T-helper 17 cell (primary cell): ENCODE measurements at places on chromosomes 3 and 15.

DNA sequence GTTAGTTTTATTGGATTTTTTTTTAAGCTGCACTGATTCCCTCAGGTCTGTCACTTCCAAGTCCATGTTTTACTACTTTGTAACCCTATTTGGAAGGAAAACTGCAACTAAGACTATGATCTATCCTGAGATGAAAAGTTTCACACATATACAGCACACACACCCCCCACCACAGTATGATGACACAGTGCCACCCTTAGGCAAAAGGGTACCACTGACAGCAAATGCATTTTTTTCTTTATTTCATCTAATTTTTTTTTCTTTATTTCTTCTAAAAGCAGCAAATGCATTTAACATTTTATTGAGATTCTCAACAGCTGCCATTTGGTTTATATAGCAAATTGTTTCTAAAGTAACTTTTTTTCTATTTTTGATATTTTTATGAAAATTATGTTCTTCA, 21.2 kb downstream of the NGRN start:
- no peak for DNase-seq

GRCh38 chr3:50195501-50196252, 4.3 kb downstream of the GNAT1 start:
- no peak for DNase-seq

GRCh38 chr3:140586311-140586710, 91.6 kb upstream of the TRIM42 start:
- no peak for DNase-seq

DNA sequence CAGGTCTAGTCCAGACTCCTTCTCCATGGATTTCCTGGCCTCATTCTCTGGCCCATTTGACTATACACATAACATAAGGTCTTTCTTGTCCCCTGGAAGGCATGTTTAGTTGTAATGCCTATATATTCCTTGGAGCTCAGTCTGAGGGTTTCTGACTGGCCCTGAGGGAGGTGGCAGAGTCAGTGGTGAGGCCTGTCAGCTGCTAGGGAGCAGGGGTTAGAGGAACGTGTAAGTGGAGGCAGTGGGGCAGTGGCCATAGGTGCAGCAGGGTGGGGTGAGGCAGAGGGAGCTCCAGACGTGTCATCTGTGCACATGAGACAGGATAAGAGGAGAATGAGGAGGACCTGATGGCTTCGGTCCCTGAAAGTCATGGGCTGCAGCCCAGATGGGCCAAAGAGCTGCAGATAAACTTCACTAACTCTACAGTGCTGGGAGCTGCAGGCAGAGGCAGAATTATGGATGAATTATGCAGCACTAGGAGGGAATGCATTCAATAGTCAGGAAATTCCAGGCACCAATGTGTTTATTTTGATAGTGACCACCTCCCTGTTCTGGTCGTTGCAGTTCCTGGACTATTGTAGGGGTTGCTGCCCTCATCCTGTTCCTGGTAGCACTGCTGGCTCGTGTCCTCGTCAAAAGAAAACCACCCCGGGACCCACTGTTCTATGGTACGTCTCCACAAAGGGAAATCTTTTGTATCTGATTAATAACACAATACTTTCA, 4.9 kb downstream of the TM6SF1 start:
- no peak for DNase-seq

DNA sequence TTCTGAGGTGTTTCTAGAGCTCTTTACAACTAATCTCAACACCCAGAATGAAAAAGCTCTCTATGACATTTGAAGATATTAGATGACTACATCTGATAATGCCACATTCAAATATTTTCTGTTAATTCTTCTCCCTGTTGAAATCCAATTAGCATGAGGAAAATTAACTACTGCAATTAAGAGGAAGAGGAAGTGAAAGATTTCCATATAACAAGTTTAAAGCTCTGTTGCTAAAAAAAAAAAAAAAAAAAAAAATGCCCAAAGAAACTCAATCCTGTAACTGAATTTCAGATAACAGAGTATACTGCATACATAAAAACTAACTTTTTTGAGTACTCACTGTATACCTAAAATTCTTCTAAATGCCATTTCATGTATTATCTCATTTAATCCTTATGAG, 109.8 kb downstream of the TNIK start:
- DNase-seq: no peak

DNA sequence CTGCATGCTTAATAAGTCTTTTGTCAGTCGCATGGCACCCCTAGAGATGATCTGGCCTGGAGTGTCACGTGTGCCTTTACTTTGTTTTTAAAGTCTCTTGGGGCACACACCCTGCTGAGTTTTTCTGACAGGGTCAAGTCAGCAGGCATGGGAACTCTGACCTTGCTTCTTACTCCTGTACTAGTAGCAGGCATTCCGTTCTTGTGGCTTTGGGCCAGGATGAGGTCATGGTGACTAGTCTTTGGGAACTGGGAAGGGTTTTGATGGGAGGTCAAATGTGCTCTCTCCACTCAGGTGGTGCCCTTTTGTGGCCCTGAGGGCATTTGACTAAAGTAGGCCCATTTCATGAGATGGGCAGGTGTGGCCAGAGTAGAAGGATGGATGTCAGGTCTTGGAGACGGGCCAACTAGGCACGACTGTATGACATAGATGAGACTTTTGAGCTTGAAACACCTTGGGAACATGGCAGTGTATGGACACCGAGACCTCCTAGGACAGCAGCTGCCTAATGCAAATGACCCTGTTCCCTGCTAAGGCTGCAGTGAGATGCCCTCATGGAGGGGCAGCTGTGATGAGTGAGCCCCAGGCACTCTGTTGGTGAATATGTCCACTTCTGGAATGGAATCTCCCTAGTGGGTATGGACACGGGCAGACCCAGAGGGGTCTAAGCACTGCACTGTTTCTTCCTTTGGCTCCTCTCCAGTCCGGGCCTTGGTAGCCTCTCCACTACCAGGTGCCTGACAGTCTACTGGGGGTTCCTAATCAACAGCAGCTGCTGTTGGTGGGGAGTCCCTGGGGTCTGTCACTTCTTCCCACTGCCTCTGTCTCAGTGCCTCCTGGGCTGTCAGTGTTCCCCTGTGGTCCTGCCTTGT, 16.4 kb downstream of the SRPRB start:
- no peak for DNase-seq

GRCh38 chr3:196227629-196228493, 11.5 kb downstream of the SLC51A start:
- DNase-seq: no peak

- no peak for DNase-seq
Observed at GRCh38 chr15:88896333-88897033, 1.1 kb upstream of the HAPLN3 start.

DNA sequence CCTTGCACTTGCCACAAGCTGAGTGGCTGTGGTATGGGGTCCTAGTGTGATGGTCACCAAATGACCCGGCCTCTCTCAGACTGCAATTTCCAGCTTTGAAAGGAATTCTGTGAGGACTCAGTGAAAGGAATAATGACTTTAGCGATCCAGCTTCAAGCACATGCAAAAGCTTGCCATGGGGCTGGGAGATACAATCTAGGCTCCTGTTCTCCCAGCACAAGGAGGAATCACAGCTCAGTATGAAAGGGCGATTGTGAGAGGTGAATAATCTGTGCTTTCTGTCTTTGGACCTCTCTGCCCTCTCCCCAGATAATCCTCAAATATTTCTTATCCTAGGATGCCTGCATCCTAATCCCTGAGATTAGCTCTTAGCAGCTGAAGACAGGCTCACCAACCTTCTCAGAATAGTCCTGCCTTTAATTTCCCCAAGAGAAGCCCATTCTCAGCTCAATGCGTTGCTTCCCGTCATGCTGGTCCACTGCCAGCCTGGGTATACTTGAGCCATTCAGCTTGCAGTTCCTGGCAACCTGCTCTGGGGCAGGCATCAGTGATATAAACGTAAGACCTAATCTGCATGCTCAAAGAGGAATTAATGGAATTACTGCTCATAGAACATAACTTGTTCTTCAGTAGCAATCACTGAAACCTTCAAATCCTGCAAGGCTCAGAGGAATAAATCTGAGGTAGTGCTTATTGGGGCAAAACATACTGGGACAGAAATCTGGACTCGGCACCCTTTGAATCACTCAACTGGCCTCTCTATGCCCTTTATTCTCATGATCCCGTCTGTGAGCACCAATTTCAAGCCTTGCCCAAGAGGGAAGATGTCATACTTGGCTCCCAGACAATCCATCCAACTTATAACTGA, 15.1 kb downstream of the TLNRD1 start:
- DNase-seq: no peak
